Stimulated activated CD4-positive, alpha-beta T cell treated with anti-CD3 and anti-CD28 coated beads, Interleukin-1b, Interleukin-23, amount 100 ng/mL, for 1 hour (primary cell): ENCODE measurements at places on chromosomes 5 and 9.

DNA sequence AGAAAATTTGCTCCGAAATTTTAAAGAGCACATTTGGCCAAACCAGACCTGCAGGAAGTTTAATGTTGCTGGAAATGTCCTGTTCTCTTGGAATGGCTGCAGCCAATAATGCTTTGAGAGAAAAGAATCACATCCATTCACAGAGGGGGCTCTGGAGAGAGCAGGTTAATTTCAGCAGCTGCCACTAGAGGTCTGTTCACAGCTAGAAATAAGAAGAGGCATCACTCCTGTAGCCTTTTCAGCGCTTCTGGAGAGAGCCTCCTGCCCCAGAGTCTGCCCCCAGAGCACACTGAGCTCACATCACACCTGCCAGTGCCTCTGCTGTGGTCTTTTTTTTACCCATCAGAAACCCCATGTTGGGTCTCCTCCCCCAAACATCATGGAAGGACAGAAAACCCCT is 124.8 kb upstream of the RAD23B start:
- DNase-seq = no peak

DNA sequence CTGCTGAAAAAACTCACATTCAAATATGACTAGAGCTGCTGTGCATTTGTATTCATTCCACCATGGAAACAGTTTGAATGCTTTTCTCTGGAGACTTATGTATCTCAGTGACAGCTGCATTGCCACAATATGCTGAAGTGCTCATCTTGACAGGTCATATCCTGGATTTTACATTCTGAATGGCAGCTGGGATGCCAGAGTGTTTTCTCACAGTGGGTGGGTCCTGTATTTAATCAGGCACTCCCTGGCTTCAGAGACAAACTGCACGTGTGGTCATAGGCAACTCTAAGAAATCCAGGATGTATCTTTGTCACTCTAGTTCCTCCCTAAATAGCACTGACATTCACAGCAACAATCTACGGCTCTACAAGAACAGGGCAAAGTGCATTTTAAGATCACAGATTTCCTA is 75.6 kb downstream of the ST8SIA4 start:
- no peak for DNase-seq

GRCh38 chr9:127489471-127490115 is 38.3 kb downstream of the LRSAM1 start:
- DNase-seq = no peak

- no peak for DNase-seq
These were observed 70.9 kb downstream of the PKD2L2 start for GRCh38 chr5:137960141-137960540.

DNA sequence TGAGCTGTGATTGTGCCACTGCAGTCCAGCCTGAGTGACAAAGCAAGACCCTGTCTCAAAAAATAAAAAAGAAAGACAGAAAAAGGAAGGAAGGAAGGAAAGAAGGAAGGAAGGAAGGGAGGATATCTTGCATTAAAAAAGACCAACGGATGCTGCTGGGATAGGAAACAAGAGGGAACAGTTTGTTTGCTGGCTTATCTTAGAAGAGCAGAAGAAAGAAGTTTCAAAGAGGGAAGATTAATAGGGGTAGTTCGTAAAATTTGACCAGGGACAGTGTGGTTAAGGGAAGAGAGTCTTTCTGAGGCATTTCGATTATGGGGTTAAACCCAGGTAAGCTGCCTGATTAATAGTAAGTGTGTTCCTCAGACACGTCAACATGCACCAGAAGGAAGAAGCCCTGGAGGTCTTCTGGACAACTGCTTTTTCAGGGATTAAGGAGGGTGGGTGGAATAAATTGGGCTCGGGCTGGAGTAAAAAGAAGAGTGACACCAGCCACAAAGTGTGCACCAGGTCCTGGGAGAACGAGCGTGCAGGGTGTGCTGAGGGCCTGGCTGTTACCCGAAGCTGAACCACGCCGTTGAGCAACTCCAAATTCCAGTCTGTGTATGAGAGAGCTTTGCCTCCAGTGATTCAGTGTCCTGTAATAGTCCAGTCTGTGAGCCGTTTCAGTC is 24.8 kb downstream of the FYB1 start:
- no peak for DNase-seq

DNA sequence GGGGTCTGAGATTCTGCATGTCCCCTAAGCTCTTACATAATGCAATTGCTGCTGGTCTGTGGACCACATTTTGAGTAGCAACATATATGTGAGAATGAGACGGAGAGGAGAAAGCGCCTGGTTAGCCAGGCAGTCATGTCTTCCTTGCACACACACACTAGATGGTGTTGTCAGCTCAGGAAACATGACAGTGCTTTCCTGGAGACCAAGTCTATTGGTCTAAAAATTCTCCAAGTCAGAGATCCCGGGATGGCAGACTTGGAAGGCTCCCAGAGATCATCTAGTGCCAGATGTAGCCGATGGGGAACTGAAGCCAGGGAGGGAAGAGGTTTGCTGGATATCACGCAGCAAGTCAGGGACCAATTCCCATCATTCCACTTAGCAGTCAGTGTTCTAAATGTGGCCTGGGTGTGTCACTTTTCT is 53.4 kb downstream of the GALNT12 start:
- no peak for DNase-seq

DNA sequence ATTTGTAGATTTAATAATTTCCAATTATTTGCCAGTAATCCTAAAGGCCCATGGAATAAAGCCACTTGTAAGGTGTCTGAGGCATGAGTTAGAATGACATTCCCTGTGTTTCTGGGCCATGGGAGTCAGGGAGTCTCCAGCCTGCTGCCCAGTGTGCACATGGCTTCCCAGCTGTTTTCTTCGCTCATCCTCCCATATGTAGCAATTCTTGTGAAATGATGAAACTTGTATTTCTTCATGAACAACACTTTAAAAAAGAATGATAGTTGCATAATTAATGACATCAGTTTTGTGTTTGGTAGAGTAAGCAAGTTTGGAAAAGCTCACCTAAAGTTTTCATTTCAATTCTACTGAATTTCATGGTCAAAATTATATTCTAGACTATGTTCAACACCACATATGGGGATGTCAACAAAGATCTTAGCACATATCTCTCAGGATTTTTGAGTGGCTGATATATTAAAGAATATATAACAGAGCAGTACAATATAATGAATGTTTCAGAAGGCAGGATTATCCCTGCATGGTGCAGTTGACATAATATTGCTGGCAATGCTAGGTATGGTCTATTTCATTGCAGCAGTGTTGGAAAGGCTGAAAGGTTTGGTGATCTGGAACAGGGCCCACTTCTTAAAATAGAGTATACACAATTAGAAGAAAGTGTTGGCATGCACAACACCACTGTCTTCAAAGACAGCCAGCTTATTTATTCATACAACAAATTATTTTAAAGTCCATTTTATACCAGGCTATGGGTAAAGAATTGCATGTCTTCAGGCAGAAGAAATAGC is 44.7 kb downstream of the GRIN3A start:
- no peak for DNase-seq

DNA sequence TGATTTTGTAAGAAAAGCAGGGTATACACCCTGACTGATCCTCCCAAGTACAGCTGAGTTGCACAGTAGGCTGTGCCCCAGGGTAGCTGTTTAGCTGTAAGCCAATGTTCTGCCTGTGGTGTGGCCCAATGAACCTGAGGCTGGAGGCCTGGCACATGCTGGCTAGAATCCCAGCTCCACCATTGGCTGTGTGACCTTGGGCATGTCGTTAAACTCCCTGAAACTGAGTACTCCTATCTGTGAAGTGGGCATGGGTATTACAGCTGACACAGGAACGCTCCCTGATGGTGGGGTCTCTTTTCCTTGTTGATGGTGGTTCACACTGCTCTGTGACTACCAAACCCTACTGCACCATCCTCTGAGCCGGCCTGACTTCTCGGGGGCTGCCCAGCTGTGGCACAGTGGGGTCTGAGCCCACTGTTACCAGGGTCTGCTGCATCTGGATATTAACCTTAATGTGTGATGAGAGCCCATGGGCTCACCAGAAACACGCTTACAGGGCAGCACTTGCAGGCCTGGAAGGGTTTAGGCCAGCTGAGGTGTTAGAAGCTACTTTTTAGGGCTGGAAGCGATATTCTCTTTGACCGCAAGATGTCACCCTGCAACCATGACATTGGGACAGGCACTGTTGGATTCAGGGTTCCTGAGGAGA is 7.0 kb upstream of the GADD45G start:
- no peak for DNase-seq
